ENCODE measurements at places on chromosomes 2 and 18.

GRCh38 chr18:79373736-79374135 is 22.0 kb upstream of the NFATC1 start:
- DNase-seq: no peak

DNA sequence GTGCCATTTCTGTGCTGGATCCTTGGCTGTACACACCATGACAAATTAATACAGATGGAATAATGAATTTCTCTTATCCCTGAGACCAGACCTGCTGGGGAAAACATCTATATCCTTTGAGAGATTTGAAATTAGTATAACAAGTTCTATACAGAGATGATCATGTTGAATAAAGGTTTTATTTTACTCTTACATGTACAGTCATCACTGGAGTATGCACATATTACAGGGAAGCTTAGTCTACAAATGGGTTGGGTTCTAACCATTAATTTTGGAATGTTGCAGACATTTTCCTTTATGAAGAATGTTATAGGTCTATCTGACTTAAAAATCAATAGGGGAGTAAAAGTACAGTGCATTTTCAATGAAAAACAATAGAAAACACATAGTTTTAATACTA is 29.9 kb upstream of the MMADHC start:
- DNase-seq: no peak

- no peak for DNase-seq
Measured at GRCh38 chr2:203685081-203685621, 21.3 kb upstream of the CD28 start.

DNA sequence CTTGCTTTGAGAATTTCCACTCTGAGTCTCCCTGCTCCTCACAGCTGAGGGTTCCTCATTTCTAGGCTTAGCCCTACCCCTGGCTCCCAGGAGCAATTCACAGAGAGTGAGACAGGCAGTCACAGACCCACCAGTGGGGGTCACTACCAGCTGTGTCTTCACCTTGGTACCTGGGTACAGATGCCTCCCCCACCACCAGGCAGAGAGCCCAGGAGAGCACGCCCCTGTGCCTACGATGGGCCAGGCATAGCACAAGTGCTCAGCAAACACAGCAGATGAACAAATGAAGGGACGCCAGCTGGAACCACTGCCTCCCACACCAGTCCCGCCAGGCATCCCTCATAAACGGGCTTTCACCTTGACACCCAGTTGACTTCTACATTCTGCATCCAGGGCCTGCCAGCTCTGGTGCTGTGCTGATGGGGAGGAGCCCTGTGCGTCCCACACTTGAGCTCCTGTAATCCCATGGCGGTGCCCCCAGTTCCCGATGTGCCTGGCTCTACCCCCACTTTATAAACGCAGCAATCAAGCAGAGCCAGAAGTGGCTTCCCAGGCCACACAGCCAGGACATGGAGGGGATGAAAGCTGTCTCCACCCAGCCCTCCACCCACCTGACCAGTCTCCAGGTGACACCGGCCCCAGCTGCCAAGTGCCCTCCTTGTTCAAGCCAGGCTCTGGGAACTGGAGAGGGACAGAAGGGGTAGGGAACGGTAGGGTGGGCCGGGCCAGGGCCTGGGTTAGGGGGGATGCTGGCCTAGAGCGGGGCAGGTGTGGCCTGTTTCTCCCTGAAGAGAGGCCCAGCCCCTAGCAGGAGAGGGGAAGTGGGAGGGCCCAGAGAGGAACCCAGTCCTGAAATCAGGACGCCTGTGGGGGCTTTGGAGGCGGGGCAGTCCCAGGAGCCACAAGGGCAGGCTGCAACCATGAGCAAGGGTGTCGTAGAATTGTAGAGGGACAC is 42.5 kb downstream of the SCTR start:
- no peak for DNase-seq

DNA sequence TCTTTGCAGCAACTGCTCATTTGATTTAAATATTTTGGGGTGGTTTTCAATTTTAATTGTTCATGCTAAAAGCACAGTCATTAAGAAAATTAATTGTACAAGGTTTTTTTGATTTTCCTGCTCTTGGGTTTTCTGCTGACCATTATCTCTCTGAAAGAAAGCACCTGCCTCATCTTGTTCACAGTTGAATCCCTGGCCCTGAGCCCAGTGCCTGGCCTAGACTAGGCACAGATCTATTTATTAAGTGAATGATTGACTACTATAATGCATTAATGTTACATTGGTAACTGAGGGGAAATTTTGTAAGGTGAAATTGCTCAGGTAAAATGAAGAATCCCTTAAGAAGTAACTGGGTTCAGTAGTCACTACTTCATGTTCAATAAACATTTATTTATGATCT is 22.0 kb downstream of the IL1RL2 start:
- no peak for DNase-seq

GRCh38 chr2:116499389-116499788 is 1315.1 kb upstream of the DDX18 start:
- no peak for DNase-seq

DNA sequence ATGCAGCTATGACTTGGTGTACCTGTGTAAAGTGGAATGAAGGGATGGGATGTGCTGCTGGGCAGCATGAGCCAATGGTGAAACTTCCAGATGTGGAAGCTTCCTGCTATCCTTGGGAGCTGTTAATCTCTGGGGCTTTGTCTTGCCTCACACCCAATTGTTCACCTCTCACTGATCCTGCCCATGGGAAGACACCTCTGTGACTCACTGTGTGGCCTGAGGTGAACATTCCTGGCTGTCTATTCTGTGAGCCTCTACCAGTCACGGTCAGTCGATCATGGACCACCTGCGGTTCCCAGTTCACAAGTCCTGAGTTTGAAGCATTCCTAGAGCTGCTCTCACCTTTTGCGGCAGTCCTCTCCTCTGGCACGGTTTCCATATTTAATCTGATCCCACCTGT is 12.1 kb downstream of the NEURL3 start:
- DNase-seq: no peak

DNA sequence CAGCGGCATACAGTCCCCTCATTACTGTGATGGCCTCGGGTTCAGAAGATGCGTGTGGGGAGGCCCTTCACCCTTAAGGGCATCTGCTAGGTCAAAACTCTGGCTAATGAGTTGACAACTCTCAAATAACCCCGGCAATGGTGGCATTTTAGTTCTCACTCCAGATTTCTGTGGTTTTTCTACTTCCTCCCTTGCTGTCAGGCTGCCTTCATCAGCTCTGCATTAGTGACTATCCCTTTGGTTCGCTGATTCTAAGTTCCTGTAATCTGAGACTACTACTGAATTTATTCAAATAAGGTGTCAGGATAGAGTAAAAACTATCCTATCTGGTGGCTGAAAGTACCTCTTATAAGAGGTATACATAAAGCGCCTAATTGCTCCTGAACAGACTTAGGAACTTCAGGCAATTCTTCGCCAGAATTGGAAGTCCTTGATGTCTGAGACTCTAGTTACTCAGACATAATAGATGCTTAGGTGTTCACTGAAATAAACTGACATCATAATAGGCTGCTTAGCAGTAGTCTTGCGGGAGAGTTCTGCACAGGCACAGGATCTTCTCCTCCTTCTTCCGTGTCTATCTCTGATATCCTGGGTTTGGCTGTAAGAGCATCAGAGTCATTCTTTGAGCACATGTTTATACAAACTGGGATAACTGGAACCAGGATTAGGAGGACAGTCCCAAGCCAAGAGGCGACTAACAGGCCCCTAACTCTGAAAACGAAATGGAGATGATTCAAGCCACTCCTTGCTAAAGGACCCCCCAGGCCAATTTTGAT is 194.5 kb downstream of the DNER start:
- no peak for DNase-seq

DNA sequence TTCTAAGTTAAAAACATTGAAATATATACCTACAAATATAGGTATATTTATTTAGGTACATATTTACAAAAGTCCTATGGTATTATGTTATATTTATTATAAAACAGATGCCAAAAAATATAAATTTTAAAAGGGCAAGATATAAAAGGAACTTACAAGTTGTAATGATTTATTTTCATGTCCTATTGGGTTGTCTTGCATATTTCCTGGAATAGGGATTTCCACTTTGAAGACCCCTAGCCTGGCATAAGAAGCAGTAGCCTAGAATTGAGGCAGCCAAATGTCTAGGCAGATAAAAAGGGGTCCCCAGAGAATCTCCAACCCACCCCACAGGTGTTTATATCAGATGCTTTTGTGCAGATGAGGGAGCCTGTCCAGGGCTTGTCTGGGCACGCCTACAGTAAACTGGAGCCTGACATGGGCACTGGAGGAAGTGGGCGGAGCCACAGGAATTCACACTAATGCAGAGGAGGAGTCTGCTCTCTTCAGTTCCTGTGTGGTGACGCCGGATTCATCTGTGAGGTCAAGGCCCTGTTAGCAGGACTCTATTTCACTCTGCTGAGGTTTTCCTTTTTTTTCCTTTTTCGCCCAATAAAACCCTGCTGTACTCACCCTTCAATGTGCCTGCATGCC is 1088.9 kb upstream of the PIK3C3 start:
- DNase-seq: no peak

- no peak for DNase-seq
Measured at GRCh38 chr2:16392647-16393499, 272.8 kb downstream of the CYRIA start.

DNA sequence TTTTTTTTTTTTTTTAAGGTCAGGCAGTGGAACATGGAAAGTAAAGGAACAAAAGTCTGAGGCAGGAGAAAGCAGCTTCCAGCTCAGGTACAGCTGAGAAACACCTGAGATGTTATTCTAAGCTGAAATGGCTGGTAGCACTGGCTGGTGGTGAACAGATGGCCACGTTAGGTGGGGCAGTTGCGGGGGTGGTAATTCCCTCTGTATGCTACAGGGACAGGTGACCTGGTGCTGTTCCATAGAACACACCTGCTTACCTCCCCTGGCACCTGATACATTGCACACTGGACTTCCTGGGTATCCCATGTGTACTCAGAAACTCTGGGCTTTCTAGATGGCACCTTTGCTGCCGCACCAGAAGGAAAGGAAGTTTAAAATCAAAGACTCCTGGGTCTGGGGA is 333.3 kb downstream of the SLC8A1 start:
- DNase-seq: no peak

DNA sequence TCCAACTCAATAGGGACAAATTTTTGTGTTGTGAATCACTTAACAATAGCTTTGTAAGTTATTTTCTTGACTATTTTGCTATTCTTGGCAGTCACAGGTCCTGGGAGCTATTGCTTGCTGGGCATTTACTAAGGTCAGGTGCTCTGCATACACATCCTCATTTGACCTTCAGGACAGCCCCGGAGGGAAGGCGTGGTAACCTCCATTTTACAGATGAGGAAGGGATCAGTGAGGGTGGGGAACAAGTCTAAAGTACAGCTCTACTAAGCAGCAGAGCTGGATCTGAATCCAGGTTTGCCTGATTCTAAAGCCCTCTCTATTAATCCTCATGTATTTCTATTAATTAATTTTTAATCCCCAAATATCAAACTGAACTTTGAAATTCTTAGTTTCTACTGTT is 58.8 kb downstream of the PTPN2 start:
- no peak for DNase-seq

- no peak for DNase-seq
Measured at GRCh38 chr18:5197032-5197434, at the start of gene AKAIN1. Gene AKAIN1 (minus strand): TSS chr18:5197257. CDS start chr18:5197053, 204 bp downstream.

DNA sequence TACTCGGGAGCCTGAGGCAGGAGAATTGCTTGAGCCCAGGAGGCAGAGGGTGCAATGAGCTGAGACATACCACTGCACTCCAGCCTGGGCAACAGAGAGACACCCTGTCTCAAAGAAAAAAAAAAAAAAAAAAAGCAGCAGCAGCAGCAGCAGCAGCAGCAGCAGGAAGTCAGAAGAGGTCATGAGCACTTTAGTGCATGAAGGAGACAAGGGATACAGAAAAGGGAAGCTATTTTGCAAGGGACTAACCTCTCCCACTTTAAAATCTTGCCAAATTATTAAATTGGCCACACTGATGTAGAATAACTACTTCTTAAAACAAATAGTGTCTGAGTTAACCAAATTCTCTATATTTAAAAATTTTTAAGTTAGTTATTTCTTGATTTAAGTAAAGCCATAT is 113.4 kb upstream of the PDE1A start:
- DNase-seq: no peak

DNA sequence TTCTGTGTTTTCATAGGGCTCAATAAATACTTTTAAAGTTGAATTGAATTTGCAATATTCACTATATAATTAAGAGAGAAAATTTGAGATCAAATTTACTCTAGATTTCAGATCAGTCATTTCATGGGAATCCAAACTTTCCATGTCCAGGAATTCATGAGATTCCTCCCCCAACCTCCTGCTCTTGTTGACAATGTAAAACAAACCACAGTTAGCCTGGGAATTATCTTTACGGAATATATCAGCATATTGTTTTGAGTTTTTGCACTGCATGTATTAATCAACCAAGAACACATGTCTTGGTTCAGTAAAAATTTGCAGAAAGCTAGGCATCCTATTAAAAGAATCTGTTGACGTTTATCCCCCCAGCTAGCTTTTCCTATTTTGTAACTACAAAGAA is 42.3 kb downstream of the CYP1B1 start:
- DNase-seq: no peak

- DNase-seq: no peak
Measured at GRCh38 chr2:170932948-170933347, 3.9 kb downstream of the GORASP2 start.

- DNase-seq: no peak
Measured at GRCh38 chr2:239519089-239519920, 118.5 kb upstream of the HDAC4 start.

DNA sequence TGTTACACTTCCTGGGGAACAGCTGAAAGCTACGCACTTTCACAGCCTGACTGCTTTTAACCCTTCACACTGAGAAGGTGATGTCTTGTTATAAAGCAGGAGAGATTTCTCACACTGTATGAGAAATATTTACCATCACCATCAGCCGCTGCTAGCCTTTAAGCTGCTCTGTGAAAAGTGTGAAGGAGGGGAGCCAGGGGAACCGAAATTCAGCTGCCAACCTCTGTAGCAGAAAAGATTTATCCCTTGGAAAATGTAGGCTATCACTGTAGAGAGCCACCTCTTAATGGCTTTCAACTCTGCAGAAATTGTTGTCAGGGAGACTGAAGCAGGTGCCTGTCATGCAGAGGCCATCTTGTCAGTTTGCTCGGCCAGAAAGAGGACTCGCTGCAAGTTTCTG is 145.3 kb downstream of the SP3 start:
- no peak for DNase-seq

DNA sequence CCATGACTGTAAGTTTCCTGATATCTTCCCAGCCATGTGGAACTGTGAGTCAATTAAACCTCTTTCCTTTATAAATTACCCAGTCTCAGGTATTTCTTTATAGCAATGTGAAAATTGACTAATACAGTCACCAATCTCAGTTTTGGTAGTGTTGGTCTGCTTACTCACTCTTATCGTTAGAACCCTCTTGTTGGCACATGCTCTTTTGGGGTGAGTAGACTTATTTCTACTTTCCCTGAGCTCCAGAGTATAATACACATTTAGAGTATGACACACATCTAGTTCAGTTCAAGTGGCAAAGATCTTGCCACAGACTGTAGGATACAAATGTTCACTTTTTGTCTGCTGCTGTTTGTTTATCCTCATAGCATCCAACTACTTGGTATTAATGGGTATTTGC is 347.5 kb upstream of the CELF4 start:
- DNase-seq: no peak
